A172 (cell line): ENCODE measurements at places on chromosomes 5 and 9.
A peak's percentile ranks its signal among the peaks of the same experiment; 100 is the strongest.

DNA sequence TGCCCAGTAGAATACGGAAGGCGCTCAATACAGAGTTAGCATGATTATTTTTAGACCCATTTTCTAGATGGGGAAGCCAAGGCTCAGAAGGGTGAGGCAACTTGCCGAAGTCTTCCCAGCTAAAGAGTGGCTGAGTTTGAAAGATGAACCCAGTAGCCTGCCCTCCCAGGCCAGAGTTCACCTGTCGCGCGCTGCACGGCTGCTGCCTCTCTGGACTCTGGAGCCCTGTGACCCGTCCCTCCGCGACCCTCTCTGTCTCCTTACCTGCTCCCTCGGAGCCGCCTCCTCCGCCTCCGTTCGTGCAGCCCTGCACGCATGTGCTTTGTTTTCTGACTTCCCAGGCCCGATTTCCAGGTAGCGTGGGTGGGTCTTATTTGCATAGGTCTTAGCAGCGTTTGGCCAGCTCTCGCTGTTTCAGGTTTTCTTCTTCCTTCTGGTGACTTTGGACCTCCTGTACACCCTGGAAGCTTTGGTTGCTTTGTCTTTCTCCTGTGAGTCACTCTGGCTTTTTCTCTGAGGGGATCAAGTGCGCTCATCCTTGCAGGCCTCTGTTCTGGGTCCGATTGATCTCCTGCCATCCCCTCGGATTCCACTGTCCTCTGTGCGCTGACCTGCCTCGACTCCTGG, at the start of gene RNF183:
Gene RNF183 (minus strand): TSS at position 585 of the 627 bp plus-strand sequence. CDS start 5,192 bp downstream, outside the sequence.
- no peak for DNase-seq

GRCh38 chr9:124074746-124075145, 63.2 kb downstream of the LHX2 start:
- no peak for DNase-seq

DNA sequence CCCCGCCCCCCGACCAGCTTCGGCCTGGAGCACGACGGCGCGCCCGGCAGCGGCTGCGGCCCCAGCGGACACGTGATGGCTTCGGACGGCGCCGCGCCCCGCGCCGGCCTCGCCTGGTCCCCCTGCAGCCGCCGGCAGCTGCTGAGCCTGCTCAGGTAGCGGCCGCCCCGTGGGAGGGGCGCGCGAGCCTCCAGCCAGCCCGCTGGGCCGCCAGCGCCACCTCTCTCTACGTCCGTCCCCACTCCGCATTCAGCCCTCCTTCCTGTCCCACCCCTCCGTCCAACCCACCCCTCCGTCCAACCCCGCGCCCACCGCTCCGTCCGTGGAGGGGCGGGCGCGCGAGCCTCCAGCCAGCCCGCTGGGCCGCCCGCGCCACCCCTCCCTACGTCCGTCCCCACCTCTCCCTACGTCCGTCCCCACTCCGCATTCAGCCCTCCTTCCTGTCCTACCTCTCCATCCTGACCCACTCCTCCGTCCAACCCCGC, 6.5 kb downstream of the ADAMTS13 start:
- no peak for DNase-seq

- DNase-seq: no peak
Measured at GRCh38 chr9:107000218-107000617, 137.3 kb downstream of the ZNF462 start.

DNA sequence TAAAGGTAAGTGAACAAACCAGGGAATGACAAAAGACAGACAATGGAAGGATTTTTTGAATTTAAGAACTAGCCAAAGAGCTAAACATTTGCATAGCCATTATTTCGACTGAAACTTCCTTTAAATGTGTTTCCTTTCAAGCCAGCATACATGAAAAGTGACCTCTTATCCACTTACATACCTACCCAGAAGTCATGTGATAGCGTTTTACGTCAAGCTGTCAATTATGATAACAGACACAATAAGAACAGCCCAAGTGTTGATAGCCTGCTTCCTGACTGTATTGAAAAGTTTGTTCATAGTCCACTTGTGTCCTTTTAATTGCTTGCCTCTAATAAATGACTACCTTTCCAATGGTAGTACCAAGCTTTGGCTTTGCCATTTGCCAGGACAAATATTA, 206.0 kb downstream of the NFIB start:
- no peak for DNase-seq

DNA sequence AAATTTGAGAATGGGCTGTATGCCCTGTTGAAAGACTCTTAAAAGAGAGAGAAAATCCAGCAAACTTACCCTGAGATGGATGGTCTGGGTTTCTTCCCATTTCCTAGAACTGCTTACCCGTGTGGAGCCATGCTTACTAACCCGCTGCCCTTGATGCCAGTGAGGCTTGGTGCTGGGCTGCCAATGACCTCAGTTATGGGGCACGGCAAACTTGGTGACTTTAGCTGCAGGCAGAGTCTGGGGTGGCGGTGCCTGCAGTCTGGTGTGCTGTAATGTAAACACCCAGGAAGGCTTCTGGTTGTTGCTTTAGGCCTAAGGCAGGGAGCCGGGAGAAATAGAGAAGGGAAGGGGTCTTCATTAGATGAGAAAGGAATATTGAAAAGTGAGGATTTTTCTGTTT, 7.3 kb upstream of the TENT4A start:
- DNase-seq: no peak

GRCh38 chr5:141382469-141383294, at the start of gene PCDHGA7:
TSS of gene PCDHGA7 (plus strand) at chr5:141382742. CDS start at chr5:141382900, 158 bp downstream.
- DNase-seq: no peak

GRCh38 chr9:14185016-14185415, 128.9 kb downstream of the NFIB start:
- DNase-seq: no peak

DNA sequence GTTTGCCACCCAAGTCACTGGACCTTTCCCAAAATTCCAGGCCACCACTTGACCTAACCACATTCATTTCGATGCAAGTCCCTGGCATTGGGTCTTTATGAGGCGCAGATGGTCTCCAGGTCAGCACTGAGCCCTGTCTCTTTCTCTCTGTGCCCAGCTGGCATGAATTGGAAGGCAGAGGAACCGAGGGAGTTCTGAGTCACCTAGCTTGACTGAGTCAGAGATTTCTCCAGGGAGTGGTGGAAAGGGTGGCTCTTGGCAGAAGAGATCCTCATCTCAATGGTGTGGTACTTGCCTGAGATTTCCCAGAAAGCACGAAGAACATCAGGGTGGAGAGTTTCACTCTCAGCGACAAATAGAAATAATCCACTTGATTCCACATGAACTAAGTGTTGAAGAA, 43.8 kb downstream of the WDR36 start:
- DNase-seq: peak; percentile 79
